Kasumi-1 (cell line): ENCODE measurements at places on chromosomes 7 and 10.

- DNase-seq: no peak
These were observed 48.7 kb upstream of the CNTNAP2 start for GRCh38 chr7:146067880-146068279.

DNA sequence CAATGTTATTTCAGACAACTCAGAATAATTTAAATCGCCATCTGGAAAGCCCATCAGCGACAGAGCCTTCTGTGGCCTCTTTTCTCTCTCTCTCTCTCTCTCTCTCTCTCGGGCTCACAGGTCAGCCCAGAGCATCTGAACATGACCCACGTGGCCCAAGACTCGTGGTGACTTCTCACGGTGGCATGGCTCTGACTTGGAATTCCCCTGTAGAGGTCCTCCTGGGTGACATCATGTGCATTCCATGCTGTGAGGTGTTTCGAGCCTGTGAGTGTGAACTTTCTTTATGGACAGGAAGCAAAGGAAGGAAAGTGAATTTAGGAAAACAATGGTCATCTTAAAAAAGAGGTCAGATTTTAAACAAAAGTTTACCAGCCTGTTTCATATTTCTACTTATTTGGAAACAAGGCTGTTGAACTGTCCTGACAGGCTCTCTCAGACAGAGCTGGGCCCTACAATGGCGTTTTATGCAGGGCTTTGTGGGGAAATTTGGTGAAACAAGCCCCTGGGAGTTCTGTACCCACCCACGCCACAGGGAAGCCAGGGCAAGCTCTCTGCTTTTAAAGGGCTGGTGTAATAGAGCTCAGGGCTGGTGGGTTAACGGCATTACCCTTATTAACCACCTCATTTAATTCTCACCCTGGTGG is 359.7 kb upstream of the ZNF32 start:
- no peak for DNase-seq

DNA sequence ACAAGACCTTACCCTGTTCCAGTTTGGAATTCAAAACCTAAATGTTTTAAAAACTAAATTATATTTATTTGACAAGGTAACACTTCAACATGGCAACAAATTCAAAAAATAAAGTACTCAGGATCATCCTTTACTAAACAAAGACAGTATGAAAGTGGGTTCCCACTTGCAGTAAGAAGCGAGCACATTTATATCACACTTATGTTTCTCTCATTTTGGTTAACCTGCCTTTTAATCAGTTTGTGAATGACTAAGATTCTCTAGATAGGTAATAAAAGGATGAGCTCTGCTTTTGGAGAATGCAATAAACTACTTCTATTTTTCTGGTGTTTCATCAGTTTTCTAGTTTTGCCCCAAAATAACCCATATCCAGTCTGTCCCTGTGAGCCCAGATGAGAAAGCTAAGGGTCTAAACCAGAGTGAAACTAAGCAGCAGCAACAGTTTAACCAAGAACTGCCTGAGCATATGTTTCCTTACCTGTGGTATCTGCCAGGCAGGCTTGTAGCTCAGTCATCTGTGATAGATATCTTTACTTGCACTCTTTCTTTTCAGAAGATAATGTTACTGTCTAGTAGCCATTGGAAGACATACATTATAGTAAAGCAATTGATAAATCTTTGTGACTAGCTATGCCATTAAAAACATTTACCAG is 64.1 kb downstream of the ABLIM1 start:
- no peak for DNase-seq

- no peak for DNase-seq
These were observed 27.0 kb downstream of the ANXA8 start for GRCh38 chr10:47456794-47457527.

- DNase-seq: peak; percentile 62
These were observed 25.9 kb downstream of the TBXAS1 start for GRCh38 chr7:139854803-139855497.

DNA sequence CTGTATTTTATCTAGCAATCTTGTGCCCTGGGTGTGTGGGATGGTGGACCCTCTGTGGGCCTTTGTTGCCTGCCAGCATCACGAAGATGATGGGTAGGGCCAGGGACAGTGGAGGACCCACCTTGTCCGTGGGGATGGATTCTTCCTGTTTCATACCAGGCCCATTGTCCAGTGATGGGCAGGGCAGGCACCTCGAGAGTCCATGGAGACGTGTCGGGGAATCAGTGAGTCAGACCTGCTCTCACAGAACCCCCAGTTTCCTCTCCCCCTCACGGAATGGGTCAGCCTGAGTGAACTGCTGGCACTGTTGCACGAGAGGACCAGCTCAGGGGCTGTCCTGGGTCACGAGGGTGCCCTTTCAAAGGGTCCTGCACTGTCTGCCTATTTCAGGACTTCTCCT is 401.2 kb downstream of the RPS24 start:
- no peak for DNase-seq

GRCh38 chr7:73556208-73557107 is 1.0 kb downstream of the BCL7B start:
- DNase-seq: no peak

DNA sequence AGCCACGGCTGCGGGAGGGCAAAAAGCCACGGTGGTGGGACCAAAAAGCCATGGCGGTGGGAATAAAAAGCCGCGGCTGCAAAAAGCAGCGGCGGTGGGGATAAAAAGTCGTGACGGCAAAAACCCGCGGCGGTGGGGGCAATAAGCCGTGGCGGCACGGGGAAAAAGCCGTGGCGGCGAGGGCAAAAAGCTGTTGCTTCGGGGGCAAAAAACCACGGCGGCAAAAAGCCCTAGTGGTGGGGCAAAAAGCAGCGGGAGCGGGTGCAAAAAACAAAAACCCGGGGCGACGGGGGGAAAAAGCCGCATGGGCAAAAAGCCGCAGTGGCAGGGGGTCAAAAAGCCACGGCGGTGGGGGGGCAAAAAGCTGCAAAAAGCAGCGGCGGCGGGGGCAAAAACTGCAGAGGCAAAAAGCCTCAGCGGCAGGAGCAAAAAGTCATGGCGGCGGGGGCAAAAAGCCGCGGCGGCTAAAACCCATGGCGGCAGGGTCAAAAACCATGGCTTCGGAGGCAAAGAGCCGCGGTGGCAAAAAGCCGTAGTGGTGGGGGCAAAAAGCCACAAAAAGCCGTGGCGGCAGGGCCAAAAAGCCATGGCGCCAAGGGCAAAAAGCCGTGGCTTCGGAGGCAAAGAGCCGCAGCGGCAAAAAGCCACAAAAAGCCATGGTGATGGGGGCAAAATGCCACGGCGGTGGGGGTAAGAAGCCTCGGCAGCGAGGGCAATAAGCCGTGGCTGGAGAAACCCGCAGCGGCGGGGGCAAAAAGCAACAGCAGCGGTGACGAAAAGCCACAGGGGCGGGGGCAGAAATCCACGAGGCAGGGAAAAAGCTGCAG is 525.8 kb downstream of the ZNF33B start:
- DNase-seq: no peak

DNA sequence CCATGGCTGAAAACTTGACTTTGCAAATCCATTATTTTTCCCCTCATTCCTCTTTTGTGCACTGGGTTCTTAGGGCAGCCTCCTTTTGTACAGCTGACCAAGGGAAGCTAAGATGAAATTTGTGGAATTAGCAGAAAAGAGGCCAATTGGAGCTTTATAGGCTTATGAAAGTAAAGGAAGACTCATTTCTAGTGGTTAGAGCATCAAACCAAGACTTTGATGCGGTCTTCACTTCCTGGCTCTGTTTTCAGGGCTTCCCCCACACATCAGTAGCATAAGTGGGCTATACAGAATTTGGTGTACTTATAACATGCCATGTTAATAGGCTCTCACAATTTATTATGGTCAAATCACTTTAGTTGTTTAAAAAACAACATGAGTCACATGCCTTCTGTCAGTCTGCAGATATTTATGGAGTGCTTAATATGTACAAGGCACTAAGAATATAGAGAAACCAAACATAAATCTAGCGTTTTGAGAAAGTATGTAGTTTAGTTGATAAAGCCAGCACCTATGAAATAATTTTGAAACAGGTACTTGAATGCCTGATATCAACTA is 5.7 kb downstream of the AUTS2 start:
- no peak for DNase-seq

GRCh38 chr10:61336831-61337230 is 116.3 kb downstream of the TMEM26 start:
- no peak for DNase-seq

- DNase-seq: no peak
These were observed 71.9 kb downstream of the ELFN1 start for GRCh38 chr7:1741751-1742554.

DNA sequence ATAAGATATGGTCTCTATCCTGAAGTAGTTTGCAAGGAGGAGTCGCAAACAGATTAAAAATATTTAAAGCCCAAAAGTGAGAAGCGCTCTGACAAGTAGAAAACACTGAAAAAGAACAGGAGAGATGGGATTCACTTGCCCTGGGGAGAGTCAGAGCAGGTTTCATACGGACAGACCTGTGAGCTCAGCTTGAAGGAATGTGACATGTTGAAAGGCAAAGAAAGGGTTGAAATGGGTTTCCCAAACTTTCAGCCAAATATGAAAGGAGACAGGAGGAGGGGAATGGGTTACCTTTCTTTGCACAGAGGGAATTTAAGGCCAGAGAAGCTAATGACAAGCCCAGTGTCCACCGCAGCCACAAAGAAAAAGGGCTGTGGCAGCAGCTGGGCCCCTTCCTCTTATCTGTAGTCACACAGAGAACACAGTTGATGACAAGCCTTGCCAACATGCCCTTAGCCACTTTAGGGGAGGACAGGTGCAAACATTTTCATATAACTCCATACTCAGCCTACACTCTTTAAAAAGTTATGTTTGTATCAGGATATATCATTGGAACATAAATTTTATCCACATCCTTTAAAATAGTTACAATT is 14.9 kb downstream of the HOXA1 start:
- no peak for DNase-seq

GRCh38 chr10:24277771-24278170 is 68.8 kb downstream of the KIAA1217 start:
- DNase-seq: no peak
